NCI-H2081 treated with DMSO at 0.1 percent for 48 hours (cell line): ENCODE measurements at places on chromosomes 3 and 15.

GRCh38 chr15:91133511-91133910 lies 33.5 kb downstream of the SV2B start:
- DNase-seq = no peak

GRCh38 chr3:129446926-129447325 lies 6.9 kb downstream of the IFT122 start:
- DNase-seq = no peak

DNA sequence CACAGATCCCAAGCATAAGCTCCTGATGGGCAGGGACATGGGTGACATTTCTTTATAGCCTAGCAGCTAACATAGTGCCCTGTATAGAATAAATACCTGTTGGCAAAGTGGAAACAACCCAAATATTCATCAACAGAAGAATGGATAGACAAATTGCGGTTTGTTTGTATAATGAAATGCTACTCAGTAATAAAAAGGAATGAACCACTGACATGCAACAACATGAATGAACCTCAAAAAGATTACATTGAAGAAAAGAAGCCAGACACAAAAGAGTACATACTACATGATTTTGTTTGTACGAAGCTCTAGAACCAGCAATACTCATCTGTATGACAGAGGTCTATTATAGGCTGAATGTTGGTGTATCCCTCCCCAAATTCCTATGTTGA lies 33.6 kb upstream of the GALNT15 start:
- no peak for DNase-seq

DNA sequence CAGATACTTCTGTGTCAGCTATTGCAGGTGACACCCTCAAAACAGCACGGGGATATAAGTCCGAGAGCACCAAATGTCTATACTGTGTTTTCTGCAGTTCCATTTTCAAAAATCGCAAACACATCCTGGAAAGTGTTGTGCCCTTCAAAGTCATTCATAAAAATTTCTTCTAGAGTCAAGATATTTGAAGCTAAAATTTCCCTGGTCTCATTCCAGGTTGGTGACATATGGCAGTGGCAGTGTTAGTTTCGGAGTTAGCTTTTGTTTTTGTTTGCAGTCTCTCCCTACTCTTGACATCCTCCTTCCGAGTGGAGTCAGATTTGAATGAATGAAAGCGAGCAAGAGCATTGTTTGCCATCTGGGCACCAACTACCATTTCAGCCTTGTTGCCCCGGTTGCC lies 3.2 kb upstream of the FSIP1 start:
- DNase-seq = no peak

DNA sequence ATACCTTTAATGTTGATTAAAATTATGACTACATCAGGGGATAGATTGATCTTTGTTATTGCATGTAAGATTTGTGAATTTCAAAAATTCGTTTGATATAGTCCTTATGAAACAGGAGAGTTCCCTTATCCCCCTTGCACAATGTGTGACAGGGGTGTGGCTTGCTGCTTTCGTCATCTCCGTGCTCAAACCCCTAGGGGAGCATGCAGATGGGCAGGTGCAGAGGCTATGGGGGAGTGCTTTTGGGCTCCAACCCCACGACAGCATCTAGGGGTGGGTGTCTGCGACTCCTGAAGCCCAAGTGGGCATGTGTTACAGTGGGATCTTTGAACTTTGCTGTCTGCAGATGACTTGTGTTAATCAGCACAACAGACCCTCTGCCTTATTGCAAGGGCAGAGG lies 360.1 kb upstream of the GOLIM4 start:
- no peak for DNase-seq

GRCh38 chr3:171956181-171956683 lies 83.1 kb upstream of the FNDC3B start:
- no peak for DNase-seq

DNA sequence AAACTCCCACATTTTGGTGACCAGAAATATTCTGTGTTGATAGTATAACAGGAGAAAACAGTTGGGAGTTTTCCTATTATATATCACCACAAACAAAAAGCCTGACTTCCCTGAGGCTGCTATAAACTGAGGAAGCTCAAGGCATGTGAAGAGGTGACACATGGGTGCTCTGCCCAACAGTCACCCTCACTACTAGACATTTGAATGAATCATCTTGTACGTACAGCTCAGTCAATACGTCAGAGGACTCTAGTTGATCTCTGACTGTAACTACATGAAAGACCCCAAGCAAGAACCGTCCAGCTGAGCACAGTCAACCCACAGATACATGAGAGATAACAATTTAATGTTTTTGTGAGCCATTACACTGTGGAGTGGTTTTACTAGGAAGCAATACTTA lies 338.3 kb upstream of the ATP11B start:
- DNase-seq = no peak
